NCI-H1436 treated with DMSO at 0.1 percent for 48 hours (cell line): ENCODE measurements at places on chromosomes 6 and 20.
A peak's percentile ranks its signal among the peaks of the same experiment; 100 is the strongest.

DNA sequence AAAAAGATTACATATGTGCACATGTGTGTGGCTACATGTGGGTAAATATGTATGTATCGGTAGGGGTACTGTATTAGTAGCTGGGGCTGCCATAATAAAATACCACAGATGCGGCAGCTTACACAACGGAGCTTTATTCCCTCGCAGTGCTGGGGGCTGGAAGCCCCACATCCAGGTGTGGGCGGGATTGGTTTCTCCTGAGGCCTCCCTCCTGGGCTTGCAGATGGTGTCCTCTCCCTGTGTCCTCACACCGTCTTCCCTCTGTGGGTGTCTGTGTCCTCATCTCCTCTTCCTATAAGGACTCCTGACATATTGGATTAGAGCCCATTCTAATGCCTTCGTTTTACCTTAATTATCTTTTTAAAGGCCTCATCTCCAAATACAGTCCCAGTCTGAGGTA lies 97.7 kb downstream of the LY86 start:
- DNase-seq, result no peak

DNA sequence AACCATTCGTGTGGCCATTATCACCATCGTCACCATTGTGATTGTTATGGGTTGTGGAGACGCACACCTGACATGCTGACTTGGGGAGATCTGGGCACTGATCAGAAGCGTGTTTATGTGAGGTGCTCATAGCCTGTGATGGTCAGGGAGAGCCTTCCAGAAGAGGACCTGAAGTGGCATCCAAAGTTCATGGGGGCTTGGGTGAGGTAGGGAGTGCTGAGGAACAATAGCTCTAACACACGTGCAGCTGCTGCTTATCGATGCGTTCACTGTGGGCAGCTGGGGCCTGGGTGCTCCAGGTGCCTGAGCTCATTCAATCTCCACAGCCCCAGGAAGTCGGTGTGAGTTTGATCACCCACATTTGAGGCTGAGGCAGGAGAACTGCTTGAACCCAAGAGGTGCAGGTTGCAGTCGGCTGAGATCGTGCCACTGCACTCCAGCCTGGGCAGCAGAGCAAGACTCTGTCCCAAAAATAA lies 227.3 kb downstream of the PREX1 start:
- DNase-seq, result no peak

GRCh38 chr6:75532521-75532920 lies 38.9 kb upstream of the FILIP1 start:
- DNase-seq, result no peak

GRCh38 chr6:147260091-147260490 lies 55.9 kb downstream of the STXBP5 start:
- no peak for DNase-seq

DNA sequence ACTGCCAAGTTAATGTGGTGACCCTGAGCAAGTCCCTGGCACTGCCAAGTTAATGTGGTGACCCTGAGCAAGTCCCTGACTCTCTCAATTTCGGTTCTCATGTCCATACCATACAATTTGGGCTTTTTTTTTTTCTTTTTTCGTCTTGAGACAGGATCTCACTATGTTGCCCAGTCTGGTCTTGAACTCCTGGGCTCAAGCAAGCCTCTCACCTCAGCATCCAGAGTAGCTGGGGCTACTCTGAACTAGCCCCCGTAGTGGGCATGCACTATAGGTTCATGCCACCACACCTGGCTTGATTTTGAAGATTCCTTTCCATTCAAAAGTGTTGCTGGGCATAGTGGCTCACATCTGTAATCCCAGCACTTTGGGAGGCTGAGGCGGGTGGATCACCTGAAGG lies 100.0 kb upstream of the FOXP4 start:
- DNase-seq, result no peak

DNA sequence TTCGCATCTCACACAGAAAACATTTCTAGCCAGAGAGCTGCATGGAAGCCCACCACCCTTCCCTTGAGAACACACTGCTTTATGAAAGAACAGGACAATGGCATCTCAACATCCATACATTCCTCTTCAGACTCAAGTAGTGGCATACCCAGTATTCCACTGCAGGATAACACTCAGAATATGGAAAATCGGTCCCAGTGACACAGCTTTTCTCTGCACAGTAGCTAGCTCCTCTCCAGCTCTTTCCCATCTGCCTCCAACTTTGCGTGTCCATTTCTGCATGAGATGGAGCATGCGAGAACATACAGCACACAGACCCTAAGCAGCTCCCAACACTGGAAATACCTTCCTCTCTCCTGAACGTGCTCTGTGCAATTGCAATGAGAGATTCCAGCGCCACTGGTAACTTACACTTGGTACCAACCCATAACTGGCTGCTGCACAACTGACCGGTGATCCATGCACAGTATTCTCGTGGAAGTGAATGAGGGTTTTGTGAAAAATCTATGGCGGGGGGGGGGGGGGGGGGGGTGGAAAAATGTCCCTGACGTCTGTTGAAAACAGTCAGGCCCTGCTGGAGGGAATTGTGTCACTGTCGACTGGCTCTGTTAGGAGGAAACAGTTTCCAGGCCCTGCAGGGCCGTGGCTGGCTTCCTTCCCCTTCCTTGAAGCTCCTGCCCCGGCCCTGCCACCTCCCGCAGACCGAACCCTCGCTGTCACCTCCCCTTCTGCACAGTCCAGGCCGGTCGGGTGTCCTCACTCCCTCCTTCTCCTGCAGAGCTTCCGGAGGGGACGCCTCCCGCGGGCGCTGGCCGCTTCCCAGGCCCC lies 265.9 kb upstream of the QKI start:
- DNase-seq, result no peak

GRCh38 chr6:20564777-20565176 lies 30.5 kb downstream of the CDKAL1 start:
- DNase-seq, result no peak

DNA sequence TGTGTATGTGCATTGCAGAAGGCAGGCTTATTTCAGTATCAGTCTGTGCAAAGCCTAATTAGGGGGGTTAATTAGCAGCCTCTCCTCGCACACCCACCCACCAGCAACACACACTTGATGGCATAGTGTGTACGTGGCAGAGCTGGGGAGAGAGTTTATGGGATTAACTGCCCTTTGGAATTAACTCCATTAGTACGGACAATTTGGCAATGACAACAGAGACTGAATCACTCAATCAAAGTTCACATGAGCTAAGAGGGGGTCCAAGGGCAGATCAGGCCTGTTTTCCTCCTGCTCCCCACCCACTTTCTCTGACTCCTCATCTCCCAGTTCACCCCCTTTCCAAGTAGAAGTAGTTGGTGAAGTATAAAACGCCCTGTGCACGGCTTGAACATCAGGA lies 69.5 kb downstream of the LRFN2 start:
- no peak for DNase-seq

- DNase-seq, result no peak
These were observed 19.2 kb downstream of the MAPK13 start for GRCh38 chr6:36149476-36149875.

GRCh38 chr6:162217811-162218493 lies 509.6 kb downstream of the PRKN start:
- no peak for DNase-seq

- peak; percentile 25 for DNase-seq
These were observed 127.2 kb upstream of the SUPT3H start for GRCh38 chr6:45504947-45505346.

DNA sequence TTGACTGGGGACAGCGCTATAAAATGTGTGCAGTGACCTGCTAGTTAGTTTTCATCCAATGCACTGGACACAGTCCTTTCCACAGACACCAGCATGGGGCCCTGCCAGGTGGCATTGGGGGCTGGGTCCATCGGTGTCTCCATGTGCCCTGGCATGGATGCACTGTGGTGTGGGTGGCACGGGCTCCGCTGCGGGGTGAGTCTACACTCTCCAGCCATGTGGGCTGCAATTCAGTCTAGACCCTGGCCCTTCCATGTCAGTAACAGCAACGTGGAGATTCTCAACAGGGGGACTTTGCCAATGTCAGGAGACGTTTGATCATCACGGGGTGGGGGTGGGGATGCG lies 100.0 kb downstream of the RAMACL start:
- DNase-seq, result no peak

DNA sequence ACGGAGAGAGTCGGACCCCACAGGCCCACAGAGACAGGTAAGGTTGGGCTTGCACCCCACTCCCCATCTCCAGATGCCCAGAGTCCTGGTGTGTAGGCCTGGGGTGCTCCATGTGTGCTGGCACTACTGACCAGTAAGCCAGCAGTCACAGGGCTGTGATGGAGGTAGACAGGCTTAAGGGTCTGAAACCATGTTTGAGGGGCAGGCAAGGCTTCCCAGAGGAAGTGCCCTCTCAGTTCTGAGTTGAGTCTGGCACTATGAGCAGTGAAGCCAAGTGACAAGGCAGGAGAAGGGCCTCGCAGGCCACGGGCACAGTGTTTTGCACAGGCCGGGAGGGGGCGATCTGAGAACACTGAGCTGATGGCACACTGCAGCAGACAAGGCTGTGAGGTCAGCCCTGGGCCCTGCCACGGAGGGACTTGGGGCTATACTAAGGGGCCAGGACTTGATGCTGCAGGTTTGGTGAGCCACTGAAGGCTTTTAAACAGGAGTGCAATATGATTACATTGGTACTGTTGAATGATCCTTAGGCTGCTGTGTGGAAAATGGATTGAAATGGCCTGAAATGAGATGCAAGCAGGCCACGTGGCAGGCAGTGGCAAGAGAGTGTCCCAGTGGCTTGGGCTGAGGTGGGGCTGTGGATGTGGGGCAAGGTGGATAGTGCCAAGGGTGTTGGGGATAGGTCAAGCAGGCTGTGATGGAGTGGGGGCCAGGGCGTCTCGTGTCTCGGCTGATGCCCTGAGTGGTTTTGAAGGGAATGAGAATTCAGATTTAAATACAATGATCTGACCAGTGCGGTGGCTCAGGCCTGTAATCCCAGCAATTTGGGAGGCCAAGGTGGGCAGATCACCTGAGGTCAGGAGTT lies 20.3 kb downstream of the TTBK1 start:
- no peak for DNase-seq

- no peak for DNase-seq
These were observed 4.1 kb upstream of the BNIP5 start for GRCh38 chr6:36340618-36341454.

DNA sequence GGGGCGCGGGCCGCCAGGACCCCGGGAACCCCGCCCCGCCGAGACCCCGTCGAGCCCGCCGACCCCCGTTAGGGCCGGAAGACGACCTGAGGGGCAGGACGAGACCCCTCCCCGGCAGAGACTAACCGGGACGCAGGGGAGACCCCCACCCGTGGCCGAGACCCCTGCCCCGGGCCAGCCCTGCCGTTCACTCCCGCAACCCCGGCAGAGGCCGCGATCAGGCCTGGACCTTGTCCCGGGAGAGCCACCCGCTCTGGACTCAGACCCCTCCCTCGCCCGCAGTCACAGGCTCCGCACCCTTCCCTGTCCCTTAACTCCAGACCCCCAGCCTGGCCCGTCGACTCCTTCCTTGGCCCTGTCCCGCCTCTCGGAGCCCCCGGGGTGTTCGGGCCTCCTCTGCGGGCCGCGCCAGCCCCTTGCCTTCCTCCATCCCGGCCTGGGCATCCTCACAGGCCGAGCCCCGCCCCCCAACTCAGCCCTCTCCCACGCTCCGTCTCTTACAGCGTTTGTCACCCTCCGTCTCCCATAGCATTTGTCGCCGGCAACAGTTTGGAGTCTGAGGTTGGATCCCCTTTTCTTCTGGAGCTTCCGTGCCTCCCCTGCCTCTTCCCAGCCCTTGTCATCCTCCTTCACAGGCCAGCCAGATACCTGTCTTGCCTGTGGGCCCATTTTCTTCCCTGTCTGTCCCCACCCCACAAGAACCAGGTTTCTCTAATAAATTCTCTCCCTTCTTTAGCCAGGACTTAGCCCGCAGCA lies 569 bp downstream of the TCEA2 start:
- no peak for DNase-seq

DNA sequence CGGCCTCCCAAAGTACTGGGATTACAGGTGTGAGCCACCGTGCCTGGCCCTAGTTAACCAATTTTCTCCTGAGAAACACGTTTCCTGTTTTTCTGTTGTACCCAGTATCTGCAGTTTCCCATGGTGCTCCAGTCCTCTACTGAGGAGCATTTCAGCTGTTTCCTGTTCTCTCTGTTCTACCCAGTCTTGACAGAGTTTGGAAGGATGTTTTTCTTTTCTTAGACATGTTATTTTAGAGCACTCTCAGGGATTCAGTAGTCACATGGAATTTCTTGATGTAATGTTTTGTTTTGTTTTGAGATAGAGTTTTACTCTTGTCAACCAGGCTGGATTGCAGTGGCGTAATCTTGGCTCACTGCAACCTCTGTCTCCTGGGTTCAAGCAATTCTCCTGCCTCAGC lies 129.8 kb upstream of the TIAM2 start:
- no peak for DNase-seq

GRCh38 chr6:134774201-134774638 lies 175.7 kb downstream of the ALDH8A1 start:
- no peak for DNase-seq

DNA sequence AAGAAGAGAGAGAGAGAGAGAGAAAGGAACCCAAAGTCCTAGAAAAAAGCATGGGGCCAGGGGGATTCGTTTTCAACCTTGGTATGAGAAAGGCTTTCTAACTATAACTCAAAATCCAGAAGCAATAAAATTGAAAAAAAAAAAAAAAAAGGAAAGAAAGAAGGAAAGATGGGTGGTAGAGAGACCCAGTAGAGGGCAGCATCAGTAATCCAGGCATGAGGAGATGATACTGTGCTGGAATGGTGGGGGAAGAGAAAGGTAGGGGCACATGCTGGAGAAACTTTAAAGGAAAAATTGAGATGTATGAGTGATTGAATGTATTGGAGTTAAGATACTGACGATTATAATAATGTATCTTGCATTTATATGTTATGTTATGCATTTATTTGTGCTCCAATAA lies 1040.7 kb upstream of the FLRT3 start:
- DNase-seq, result no peak

DNA sequence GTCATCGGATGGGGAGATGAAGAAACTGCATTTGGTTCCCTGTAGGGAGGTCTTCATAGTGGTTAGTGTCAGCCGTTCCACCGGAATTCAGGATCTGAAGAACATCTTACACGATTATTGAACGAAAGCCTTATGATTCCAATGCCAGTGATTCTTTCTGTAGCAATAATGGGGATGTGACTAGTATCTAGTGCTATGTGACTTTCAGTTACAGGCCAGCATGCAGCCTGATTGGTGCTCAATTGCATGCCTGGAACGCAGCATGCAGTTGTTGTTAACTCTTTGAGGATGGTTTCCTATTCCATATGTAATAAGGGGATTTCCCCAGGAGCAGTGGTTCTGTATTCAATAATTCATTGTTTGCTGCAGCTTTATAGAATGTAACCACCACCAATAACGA lies 71.6 kb upstream of the SLC22A1 start:
- DNase-seq, result no peak

DNA sequence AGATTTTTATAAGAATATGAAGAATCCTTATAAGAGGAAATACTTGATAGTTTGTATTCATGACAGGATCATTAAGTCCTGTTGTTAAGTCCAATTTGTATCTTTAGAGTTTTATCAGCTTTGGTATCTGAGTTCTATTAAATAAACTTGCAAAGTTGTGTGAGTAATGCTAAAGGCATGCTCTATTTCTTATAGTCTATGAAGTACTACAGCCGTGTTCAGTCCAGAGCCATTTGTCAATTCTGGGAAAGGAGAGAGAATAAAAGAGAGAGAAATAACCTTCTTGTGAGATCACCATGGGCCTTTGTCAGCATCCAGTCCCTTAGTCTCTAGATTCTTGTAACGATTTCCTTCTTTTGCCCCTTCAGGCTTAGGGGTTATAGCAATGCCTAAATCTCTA lies 181.2 kb upstream of the POU3F2 start:
- no peak for DNase-seq
